Cerebellar nuclear complex (tissue), 1 donor: ENCODE measurements at places on chromosomes 7 and 10.

DNA sequence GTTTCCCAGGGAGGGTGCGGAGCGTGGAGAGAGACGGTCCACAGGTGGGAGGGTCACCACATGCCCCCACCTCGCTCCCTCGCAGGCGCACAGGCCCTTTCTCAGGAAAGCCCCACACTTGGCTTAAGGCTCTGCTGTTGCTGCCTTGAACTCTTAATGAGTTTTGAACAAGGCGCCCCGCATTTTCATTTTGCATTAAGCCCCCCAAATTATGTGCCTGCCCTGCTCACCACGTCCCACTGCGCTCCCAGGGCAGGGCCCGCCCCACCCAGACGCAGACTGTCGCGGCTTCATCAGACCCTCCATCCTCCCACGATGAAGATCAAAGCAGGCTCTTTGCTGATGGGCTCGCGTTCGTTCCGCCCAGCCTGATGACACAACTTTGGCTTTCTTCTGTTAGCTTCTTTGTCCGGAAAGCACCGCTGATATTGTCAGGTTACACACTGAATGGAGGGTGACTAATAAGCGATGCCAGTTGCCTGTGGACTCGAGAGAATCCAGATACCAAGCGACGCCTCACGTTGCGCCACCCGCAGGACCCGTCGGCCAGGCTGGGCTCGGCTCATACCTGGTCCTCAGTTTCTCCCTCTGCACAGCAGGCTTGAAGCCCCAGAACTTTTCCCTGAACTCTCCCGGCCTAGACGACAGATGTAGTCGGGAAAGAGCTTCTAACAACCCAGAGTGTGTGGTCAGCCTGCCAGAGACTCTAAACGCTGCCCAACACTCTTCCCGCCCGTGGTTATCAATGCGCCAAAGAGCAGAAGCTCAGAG lies 9.5 kb downstream of the CALML3 start:
- DNase-seq, result no peak

- no peak for DNase-seq
Observed at GRCh38 chr10:89867964-89868363, 166.6 kb downstream of the KIF20B start.

GRCh38 chr10:31263903-31264302 lies 55.1 kb upstream of the ZEB1 start:
- no peak for DNase-seq

- DNase-seq, result no peak
Observed at GRCh38 chr7:2210551-2211258, 22.0 kb downstream of the MAD1L1 start.

DNA sequence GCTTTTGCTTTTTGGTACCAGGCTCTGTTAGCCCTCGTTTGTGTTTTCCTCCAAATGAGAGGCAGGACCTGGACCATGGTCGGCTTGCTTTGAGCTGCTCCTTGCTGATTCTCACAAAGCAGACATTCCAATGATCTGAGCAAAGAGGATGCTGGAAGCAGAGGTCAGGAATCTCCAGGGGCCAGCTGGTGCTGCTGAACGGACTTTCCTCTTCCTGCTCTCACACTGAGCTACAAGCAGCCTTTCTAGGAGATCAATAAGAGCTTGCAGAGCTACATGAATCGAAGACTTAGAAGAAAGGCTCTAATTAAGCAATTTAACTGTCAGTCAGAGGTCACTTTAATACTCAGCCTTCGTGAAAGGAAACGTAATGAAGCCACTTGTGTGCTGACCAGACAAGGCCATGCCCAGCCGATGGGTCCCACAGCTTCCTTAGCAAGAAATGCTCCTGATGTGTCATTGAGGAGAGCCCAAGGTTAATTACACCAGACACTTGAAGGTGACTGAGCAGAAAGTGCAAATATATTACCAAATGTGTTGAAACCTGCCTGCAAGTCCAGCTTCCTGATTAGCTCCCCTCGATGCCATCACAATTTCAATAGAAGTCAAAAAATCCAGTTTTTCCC lies 151.3 kb upstream of the RSU1 start:
- no peak for DNase-seq

DNA sequence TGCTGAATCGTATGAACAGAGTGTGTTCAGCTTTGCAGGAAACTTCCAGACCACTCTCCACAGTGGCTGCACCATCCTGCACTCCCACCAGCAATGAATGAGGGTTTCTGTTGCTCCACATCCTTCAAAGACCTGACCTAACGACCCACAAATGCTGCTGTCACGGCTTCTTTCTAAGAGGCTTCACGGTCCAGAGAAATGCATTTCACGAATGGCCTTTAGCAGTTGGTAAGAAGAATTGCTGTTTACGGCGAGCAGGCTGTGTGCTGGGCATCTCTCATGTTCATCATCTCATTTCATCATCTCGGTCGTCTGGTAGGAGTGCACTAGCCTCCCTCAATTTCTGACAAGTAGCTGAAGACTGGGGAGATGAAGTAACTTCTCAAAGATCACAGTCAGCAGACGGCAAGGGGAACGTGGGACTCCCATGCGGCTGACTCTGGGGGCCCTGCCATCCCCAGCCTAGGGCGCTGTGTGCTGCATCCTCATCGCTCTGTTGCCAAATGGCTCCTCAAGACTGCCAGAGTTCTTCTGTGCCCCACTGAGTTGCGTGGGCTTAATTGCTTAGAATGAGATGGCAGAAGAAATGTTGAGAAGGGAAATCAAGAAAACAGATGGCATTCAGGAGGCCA lies 72.9 kb downstream of the ADARB2 start:
- no peak for DNase-seq

DNA sequence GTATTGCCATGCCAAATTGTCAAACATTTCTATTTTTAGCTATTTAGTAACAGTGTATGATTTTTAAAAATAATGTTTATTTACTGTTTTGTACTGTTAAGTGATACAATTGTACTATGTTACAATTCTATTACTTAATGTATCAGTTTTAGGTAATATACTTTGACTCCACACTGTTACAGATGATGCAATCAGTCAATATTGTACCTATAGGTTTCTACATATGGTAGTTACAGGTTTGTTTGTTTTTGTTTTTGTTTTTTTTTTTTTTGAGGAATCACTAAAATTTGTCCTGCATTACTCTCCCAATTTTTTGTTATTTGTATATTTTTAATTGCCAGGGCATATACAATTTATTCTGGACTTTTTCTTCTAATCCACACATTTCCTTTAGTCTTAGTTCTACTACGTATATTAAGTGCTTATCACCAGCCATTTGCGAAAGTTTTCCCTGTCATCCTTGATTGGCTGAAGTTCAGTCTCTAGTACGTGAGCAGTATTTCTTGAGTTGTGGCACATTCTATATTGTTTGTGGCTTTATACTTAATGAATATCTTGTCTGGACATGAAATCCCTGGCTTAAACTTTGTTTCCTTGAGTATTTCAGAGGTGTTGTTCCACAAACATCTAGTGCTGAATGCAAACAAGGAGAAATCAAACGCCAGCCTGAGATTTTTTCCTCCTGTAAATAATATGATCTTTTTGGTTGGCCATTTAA lies 114.1 kb downstream of the MAGI2 start:
- DNase-seq, result no peak

- DNase-seq, result no peak
Observed at GRCh38 chr7:42253316-42253715, 16.3 kb upstream of the GLI3 start.

DNA sequence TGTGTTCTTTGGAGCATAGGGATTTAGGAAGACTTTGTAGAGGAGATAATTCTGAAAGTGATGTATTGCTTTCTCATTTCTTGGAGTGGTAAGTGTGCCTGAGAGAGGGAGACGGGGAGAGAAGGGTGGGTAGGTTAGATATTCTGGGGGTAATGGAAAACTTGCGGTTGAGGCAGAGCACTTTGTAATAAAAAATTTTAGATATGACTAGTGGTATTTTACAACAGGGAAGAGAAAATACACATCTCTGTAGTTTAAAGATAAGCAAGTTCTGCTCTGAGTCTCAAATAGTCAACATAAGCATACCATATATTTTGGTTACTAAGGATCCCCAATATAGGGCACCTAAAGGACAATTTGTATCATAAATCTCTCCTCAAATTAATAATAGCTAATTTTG lies 6.6 kb downstream of the VPS50 start:
- DNase-seq, result no peak

DNA sequence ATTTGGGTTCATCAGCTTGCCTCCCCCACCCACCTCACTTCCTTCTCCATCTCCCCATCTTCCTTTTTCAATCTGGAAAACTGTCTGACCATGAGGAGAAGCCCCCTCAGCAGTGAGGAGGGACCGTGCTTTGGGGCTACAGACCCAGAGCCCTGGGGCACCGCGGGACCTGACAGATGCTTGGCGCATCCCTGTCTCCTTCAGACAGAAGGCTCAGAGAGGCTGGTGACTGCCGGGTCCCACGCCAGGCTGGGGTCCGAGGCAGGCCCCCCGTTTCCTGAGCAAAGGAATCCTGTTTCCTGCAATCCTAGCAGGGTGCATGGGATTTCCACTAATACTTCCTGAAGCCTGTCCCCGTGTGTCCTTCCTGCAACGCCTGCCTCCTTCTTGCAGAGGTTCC lies 147.0 kb downstream of the FANK1 start:
- no peak for DNase-seq

DNA sequence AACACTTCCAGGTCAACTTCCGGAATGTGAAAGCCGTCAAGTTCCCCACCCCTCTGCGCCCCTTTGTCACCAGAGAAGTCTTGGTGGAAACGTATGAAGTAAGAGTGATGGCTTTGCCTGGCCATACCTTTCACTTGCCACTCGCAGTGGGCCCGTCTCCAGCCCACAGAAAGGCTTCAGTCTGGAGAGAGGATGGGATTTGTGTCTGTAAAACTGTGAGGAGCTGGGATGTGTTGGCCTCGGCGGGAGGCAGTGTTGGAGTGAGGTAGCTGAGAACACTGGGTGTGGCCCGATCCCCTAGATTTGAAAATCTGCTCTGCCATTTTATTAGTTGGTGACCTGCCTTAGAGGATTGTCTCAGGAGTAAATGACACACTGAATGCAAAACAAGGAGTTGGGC lies 6.4 kb downstream of the ADCK2 start:
- DNase-seq, result no peak

GRCh38 chr10:79244068-79244442 lies 103.2 kb upstream of the PPIF start:
- no peak for DNase-seq

DNA sequence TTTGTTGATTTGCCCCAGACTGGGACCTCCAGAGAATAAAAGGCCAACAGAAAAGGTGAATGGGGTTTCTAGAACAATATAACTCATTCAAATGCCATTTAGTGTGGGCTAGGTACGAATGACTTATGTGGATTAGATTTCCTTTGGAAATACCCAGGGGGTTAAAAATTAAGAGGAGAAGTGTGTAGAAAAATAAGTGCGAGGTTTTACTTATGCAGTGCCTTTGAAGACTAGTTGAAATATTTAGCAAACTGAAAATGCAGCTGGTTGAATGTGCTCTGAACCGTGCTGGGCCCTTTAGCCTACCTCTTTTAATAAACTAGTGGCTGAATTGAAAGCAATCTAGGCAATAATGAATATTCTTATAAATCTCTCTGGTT lies 180.6 kb downstream of the LRMDA start:
- DNase-seq, result no peak

GRCh38 chr7:98287486-98287959 lies 6.0 kb downstream of the BRI3 start:
- no peak for DNase-seq

- no peak for DNase-seq
Observed at GRCh38 chr7:92002720-92003119, 62.1 kb downstream of the AKAP9 start.

DNA sequence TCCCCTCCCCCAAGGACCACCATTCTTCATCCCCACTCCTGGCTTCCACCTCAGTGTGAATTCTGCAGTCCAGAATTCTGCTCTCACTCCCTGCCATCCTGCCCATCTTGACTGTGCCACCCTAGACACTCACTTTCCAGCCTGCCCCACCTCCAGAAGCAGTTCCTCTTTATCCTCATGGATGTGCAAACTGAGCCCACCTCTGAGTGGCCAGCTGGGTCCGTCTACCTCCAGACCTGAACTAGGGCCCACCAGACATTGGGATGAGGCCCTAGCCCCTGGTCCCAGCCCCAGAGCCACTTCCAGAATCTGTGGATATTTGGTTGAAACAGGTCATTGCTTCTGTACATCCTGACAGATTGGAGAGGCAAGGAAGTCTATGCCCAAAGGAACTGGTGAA lies 58.5 kb downstream of the GRID1 start:
- no peak for DNase-seq

- DNase-seq, result no peak
Observed at GRCh38 chr7:80428161-80429054, 83.5 kb downstream of the GNAT3 start.

GRCh38 chr10:77493851-77494261 lies 143.8 kb downstream of the KCNMA1 start:
- no peak for DNase-seq

DNA sequence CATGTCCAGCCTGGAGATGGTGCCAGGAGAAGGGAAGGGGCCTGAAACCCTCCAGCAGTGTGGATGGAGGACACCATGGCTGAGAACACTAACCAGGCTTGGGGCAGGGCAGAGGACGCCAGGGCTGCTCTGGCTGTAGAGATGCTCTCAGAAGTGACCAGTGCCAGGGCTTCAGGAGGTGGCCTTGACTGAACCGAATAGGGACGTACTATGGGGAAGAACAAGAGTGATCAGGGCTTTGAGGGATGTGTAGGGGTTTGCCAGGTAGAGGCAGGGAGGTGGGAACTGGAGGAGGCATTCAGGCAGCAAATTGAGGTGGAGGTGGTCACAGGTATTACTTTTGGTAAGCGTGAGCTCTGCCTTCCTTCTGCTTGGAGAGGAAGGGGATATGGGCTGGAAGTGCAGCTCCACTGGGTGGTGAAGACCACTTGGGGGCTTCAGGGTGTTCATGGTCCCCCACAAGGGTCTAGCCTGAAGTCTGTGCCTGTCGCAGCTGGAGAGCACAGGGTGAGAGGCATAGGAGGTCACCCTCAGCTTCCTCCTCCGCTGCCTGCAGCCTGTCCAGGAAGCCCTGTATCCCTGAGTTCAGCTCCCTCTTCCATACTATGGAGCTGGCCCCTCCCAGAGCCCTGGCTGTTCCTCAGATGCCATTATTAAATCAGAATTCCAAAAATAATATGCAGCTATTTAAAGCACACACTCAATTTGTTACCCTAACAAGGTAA lies 27.8 kb downstream of the ADCY1 start:
- no peak for DNase-seq

DNA sequence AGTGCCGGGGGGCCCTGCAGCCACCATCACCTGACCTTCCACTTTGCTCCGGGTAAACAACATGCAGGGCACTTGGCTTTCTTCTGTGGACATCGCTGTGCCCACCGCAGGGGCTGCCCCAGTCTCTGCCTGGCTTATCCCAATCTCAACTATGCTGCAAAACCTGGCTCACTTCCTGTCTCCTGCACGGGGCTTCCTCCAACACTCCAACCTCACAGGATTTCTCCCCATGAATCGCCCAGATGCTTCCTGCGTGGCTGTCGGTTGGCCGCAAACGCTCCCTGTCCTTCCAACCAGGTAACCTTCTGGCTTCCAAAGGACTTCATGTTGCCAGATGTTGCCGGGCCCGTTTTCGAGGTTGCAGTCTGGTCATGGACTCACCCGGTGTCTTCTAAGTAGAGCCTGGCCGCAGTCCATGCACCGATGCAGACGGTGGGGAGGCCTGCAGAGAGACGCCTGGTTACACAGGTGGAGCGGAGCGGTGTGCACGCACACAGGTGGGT lies 109.0 kb downstream of the VIPR2 start:
- no peak for DNase-seq
